ENCODE measurements at places on chromosomes 12 and 14.

DNA sequence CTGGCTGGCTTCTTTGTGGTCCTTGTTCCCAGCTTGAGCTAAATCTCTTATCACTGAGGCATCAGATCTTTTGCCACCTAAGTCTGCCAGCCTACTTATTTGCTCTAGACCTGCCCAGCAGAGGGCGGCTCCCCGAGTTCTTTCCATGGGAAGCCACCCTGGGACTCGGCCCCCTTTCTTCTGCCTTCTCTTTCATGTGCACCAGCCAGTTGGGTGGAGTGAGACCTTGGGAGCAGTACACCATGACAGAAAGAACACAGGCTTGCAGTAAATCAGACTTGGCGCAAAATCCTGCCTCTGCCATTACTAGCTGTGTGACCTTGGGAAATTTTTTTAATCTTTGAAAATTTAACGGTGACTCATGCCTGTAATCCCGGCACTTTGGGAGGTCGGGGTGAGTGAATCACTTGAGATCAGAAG lies 7.4 kb downstream of the SMAGP start:
- DNase-seq, result no peak

DNA sequence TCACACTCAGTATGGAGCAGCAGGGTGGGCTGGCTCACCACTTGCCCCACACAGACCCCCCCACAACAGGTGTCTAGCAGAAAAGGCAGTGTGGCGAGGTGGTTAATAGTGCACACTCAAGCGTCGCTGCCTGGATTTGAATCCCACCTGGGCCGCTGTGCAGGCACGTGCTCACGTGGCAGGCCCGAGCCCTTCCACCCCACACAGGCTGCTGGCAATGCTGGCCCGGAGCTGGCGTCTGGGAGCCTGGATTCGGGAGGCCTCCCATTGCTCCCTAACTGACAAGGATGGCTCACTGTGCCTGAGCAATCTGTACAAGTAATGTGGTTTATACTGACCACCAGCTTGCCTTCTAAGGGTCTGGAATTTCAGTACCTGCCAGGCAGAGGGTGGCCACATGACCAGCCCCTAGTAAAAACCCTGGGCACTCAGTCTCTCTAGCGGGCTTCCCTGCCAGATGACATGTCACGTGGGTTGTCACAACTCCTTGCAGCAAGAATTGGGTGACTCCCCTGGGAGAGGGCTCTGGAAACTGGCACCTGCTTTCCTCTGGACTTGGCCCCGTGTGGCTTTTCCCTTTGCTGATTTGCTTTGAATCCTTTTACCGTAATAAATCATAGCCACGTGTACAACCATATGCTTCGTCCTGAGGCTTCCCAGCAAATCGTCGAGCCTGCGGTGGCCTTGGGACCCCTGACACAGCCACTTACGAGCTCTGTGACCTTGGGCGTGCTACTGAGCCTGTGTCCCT lies 72.8 kb downstream of the SCARB1 start:
- no peak for DNase-seq

- DNase-seq, result no peak
These were observed 103.0 kb upstream of the NTF3 start for GRCh38 chr12:5328669-5329517.

GRCh38 chr14:74502236-74503019 lies 8.9 kb downstream of the ISCA2 start:
- DNase-seq, result no peak

DNA sequence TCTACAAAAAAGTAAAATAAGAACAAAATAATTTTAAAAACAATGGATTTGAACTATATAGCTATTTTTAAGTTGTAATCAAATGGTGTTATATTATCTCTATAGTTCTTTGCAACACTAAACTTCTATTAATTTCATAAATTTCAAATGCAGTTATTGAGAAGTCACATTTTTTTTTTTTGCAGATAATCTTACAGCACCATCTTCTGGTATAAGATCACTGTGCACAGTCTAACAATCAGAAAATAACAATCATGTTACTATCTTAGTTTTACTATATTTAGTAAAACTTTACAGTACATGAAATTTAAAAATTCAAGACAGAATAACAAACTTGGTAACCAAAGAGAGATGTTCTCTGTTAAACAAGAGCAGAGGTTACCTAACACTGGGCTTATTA lies 40.6 kb downstream of the GXYLT1 start:
- DNase-seq, result no peak

- no peak for DNase-seq
These were observed 153.7 kb upstream of the PZP start for GRCh38 chr12:9361879-9362326.

DNA sequence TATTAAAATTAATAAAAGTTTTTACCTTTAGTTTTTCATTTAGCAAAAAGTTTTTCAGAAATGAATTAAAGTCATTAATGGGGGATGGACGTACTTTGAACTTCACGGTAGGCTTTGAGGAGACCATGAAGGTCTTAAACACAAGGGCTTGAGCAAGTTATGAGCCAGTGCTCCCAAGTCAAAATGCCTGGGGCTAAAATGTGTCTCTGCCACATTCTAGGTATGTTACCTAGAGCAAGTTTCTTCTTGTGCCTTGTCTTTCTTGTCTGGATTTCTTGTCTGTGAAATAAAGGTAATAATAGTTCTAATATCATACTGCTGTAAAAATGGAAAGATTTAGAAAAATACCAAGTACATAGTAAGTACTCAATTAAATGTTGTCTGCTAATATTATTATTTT lies 132.7 kb upstream of the USP15 start:
- DNase-seq, result no peak

All from esophagus muscularis mucosa (tissue), 4 donors.